ENCODE measurements at places on chromosomes 2 and 18. TPM values are rescaled to one million over a fixed set of nuclear protein-coding genes. Genes with fewer than 3 reads are reported as not detected.

GRCh38 chr18:26524504-26525351, 23.6 kb downstream of the KCTD1 start:
- no peak for DNase-seq

DNA sequence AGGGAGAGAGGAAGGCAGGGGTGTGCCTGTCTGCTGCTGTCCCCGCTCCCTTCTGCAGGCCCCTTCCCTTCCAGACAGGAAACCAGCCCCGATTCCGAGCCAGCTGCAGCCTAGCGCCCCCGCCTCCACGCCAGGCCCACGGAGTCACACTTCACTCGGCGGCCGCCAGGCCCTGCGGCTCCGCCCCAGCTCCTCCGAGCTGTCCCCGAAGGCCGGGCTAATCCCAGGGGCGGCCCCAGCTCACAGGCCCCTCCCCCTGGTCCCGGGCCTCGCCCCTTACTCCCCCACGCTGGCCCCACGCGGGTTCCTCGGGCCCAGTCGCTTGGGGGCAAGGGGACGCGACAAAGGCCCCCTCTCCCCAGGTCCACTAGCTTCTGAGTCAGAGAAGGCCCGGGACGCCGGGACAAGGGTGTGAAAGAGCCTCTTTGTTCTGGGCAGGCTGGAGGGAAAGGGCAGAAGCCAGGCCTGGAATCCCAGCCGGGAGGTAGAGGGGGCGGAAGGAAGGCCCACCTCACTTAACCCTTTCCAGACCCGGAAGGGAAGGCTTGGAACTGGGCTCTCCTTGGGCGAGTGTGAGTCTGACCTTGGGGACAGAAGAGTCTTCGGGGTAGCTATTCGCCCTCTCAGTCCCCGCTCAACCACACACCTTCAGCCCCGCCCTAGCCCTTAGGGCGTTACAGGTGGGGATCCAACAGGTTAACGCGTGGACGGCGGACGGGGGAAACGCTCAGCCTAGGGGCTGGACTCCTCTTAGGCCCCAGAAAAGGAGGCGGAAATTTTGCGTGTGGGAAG, 1.2 kb downstream of the RTKN start:
- peak; percentile 94 for DNase-seq

ITGA6 gene
- total RNA-seq, result 97.2 TPM

GRCh38 chr2:77155511-77155910, 366.7 kb downstream of the LRRTM4 start:
- no peak for DNase-seq

DNA sequence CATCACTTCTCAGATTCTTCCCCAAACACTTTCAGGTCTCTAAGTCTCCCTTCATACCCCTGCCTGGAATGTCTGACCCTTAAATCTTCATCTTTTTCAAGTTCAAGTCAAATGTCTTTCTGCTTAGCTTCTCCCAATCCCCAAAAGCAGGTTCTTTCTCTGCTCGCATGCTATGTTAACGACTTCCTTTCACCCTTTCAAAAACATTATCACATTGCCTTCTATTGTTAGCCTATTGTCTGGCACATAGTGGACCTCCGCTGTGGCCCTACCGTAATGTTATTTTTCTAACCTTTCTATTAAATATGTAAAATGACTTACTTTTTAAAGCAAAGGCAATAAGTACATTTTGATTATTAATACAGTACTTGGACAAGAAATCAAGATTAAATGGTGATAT, 2.2 kb downstream of the CDKL4 start:
- DNase-seq, result no peak

GPR75 gene
- 1.1 TPM for total RNA-seq

GRCh38 chr2:64414736-64415435, 39.1 kb upstream of the LGALSL start:
- DNase-seq, result no peak

- DNase-seq, result no peak
Measured at GRCh38 chr2:218276986-218277755, 6.9 kb downstream of the PNKD start.

DNA sequence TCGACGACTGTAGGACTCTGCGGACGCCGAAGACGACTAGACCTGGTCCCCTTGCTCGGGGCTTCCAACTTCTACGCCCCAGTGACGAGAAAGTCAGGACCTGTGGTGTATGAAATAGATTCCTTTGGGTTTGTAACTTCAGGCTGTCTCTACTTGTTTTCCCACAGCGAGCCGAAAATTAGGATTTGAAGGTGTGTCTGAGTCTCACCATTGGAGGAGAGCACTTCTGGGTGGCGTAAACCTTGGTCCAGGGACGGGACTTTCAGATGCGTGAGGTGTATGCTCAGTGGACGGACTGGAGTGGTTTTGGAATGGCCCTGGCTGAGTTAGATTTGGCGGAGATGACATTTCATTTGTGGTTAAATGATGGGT, 1.3 kb downstream of the BIRC6 start:
- DNase-seq, result peak; percentile 25

LRATD1 gene
- 2.9 TPM for total RNA-seq

GRCh38 chr2:85956646-85957039, 67.9 kb upstream of the ST3GAL5 start:
- no peak for DNase-seq

DNA sequence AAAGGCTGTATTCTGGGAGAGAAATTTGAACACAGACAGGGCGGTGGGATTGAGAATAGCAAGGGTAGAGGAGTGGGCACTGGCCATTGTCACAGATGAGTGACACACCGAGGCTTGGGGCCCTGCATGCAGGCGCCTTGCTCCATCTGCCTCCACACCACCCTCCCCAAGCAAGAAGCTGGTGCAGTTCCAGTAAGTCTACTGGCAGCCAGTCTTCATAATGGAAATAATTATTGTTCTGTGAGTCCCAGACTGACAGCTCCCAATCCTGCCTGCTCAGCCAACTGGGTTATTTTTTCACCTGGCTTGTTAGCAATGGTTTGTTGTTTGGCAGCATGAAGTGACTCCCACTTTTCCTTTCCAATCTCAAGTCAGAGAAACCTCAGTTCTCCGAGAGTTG, 13.0 kb downstream of the TTC32 start:
- no peak for DNase-seq

GRCh38 chr2:85053802-85054201, 79.4 kb upstream of the TCF7L1 start:
- peak; percentile 73 for DNase-seq

DNA sequence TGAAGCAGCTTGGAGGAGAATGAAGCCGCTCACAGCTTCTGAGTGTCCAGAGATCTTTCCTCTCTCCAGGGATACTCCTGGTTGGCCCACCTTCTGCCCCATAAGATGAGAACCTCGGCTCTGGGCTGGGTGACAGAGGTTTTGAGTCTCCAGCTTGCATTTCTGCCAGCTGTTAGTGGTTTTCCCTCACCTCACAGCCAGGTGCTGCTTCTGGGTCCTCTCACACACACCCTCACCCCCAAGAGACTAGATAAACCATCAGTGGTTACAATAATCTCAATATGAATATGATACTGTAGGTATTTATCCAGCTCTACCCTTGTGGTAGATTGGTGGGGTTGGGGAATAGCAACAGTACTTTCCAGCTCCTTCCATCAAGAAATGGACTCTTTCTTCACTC, 161.7 kb upstream of the SIX3 start:
- DNase-seq, result no peak

GRCh38 chr2:2569306-2569705, 238.2 kb upstream of the MYT1L start:
- no peak for DNase-seq

RGPD3 gene
- 0.07 TPM for total RNA-seq

- peak; percentile 68 for DNase-seq
Measured at GRCh38 chr2:25043241-25043867, 1.5 kb downstream of the EFR3B start.
